NCI-H2029 (cell line): ENCODE measurements at places on chromosomes 13 and 19.

DNA sequence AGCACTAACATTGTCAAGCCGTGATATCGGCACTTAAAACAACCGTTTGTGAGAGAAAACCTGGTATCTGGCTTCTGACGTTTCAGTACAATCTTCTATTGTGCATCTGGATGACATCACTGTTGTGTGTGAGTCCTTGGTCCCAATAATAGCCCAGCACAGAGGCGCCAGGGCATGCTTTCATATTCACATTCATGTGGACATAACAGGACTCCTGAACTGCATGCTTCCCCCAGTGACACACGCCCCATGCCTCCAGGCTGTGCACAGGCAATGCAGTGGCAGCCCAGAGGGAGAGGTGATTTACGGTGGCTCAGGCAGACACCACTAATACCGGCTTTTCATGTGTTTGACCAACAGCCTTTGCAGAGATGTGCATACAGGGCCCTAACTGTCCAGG, 58.1 kb downstream of the MRPL57 start:
- DNase-seq, result no peak

GRCh38 chr13:29835280-29836061, 14.9 kb downstream of the UBL3 start:
- no peak for DNase-seq

GRCh38 chr13:105471673-105472072, 1063.8 kb downstream of the EFNB2 start:
- DNase-seq, result no peak

GRCh38 chr13:32403108-32403507, 24.8 kb downstream of the N4BP2L1 start:
- DNase-seq, result no peak

DNA sequence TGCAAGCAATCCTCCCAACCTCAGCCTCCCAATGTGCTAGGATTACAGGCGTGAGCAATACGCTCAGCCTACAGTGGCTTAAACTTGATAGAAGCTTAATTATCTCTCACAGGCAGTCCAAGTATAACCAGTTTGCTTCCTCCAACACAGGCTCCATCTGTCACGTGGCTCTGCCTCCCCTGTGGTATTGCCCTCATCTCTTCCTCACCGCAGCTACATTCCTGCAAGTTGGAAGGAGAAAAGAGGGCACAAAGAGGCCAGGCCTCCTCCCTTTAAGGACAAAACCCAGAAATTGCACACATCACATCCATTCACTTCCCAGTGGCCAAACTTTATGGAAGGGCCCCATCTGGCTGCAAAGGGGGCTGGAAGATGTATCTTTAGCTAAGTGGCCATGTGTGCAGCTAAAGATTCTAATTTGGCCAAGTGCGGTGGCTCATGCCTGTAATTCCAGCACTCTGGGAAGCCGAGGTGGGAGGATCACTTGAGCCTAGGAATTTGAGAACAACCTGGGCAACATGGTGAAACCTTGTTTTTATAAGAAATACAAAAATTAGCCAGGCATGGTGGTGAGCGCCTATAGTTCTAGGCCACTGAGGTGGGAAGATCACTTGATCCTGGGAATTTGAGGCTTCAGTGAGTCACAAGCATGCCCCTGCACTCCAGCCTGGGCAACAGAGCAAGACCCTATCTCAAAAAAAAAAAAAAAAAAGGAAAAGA, 3.1 kb upstream of the SDHAF1 start:
- DNase-seq, result no peak

DNA sequence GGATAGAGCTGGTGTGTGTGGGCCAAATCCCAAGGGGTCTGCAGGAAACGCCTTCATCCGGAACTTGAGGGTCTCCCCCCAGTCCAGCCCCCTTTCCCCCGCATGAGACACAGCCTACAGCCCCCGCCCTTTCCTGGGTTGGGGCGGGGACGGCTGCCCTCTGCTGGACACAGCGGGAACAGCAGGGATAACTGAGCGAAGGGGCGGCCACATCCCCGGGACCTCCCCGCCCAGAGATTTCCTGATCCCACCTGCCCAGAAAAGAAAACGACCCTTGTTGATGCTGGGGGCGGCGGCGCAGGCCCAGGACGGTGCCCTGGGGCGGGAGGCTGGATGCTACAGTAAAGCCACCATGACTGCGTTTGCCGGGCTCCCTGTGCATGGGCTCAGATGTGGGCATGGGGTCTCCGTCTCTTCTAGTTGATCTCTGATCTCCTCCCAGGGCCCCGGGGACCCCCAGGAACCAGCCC, 14.2 kb downstream of the ONECUT3 start:
- DNase-seq, result peak; percentile 9

- DNase-seq, result no peak
Measured at GRCh38 chr13:65240773-65241172, 1989.4 kb downstream of the PCDH9 start.

DNA sequence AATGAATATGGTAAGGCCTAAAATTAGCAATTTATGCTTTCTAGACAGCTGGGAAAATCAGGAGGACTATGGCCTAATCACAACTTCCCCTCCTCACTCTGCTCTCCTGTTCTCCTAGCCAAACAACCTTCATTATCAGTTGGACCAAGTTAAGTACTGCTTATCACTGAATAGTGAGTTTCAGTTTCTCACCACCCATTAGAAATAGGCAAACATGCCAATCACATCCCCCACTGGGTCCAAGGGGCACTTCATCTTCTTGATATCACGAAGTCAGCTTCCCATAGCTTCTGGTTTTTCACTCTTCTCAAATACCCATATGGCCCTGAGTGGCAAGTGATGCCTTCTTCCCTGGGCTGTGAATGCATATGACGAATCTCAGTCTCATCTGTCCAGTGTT, 689.6 kb downstream of the SLITRK5 start:
- no peak for DNase-seq

DNA sequence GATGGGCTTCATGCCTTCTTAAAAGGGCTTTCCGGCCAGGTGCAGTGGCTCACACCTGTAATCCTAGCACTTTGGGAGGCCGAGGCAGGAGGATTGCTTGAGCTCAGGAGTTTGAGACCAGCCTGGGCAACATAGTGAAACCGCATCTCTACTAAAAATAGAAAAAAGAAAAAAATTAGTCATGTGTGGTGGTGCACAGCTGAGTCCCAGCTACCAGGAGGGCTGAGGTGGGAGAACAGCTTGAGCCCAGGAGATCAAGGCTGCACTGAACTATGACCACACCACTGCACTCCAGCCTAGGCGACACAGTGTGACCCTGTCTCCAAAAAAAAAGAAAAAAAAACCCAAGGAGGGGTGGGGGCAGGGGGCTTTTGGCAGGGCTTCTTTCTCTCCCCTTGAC, 7.2 kb downstream of the CARS2 start:
- no peak for DNase-seq

GRCh38 chr13:48654511-48654910, 782 bp downstream of the CYSLTR2 start:
- DNase-seq, result no peak

- DNase-seq, result no peak
Measured at GRCh38 chr19:17429641-17430113, 9.8 kb downstream of the MVB12A start.

DNA sequence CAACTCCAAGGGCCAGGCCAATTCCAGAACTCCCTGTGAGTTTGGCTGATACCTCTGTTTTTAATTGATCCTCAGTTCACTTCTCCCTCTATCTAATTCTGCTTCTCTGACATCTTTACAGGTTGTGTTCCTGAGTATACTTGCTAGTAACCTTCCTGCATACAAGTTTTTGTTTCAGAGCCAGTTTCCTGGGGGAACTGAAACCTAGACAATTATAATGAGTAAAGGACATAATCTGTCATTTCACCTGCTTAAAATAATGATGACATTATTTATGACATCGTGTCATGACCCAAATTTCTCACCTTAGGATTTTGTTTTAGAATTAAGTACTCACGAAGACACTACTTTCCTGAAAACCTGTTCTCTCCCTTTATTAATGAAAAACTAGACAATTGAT, 12.5 kb upstream of the MYCBP2 start:
- DNase-seq, result no peak

DNA sequence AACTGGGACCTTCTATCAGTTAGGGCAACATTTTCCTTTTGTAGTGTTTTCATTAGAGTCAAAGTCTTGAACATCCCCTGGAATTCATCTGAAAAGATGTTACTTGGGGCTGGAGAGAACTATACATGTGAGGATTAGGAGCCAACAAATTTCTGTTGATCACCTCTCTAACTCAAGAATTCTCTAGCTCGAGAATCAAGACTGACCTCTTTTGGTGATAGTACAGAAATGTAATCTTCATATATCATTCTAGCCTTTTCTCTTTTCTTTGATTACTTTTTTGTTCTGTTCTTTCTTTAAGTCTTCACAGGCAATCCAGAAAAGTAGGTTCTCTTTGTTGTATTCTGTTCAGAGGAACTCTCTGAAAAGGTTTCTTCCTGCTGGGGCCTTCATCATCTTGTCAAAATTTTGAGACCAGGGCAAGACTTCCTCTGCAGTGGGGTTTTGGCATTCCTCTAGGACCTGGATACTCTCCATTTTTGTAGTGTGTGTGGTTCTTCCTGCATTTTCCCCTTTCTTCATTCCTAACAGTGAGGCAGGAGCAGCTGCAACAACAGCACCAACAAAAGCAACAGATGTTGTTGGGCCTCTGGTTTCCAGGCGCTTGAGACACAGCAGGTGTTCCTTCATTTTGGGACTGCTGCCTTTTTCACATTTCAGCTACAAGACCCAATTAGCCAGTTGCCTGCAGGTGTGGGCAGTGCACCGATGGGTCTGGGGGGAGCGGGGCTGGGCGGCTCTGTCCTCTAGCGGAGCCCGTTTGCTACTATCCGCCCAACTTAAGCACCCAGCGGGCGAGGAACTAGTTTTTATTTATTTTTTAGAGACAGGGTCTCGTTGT, 26.2 kb downstream of the ELF1 start:
- peak; percentile 59 for DNase-seq

- no peak for DNase-seq
Measured at GRCh38 chr13:113627136-113627535, 30.9 kb downstream of the ATP4B start.

DNA sequence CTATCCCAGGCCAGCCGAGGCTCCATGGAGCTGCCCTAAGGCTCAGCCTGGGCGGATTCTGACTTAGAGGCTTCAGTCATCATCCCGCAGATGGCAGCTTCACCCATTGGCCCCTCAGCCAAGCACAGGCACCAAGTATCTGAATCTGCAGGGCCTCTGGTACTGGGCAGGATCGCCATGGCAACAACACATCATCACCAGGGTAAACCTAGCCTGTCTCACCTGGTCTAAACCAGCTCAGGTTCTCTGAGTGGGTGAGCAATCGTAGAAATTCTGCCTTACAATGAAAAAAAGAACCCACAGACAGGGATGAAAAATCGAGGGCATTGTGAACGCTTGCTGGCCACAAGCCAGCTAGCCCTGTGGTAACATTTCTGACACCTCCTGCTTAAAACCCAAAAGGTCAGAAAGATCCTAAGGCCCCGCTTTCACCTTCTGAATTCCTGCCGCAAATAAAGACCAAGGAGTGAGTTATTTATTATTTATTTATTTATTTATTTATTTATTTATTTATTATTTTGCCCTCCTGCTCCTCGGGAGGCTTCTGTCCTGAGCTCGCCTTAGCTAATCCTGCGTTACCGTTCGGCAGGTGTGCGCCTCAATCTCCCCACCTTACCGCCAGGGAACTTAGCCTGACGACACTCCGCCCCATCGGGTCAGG, 12.0 kb upstream of the CEACAM21 start:
- peak; percentile 25 for DNase-seq

DNA sequence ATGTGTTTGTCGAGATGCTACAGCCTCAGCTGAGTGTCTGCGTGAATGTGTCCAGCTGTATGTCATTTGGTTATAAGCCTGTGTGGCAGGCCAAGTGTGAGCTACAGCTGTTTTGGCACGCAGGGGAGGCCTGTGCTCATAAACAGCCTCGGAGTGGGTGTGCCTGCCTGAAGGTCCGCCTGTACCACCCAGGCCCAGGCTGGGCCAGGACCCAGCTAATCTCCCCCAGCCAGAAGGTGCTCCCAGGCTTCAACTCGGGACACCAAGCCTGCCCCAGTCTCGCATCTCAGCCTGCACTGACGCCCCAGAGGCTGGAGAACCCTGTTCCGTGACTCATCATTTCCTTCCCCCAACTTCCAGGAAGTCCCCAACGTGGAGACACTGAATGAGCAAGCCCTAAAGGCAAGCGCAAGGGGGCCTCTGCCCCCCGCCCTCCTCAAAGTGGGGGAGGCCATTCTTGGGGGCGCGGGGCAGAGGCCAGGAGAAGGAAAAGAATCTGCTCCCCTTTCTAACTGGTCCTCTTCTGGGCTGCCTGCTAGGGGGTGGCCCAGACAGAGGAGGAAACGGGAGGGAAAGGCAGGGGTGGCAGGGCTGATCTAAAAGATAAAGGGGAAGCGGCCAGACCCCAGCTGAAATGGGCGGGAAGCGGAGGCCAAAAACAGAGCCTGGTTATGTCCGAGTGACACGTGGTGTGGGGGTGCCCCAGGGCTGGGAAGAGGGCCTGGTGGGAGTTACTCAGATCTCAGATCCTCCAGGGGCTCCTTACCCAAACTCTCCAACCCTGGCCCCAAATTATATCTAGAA, 2.0 kb downstream of the SLC1A5 start:
- peak; percentile 62 for DNase-seq

GRCh38 chr13:85853901-85854663, 54.9 kb upstream of the SLITRK6 start:
- no peak for DNase-seq

- no peak for DNase-seq
Measured at GRCh38 chr19:35120492-35120891, 4.9 kb downstream of the FXYD3 start.

DNA sequence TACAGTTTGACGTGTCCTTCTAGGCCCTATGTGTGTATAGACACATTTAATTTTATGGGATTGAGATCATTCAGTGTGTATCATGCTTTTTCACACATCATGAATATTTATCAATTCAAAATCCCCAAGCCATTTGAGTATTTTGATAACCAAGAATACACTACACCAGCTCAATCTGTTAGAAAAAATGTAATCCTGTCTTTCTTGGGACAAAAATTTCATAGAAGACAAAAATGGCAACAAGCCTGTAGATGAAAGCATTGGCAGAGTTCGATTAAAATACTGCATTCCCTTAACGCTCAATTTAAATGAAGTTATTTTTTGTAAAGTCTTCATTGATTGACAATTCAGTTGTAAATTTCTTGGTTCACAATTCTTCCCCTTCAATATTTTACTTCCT, 41.9 kb downstream of the WDR87 start:
- DNase-seq, result no peak

- DNase-seq, result peak; percentile 90
Measured at GRCh38 chr19:48571378-48572162, 19.6 kb downstream of the SULT2B1 start.

- DNase-seq, result no peak
Measured at GRCh38 chr19:16949496-16950023, 60.8 kb downstream of the F2RL3 start.

DNA sequence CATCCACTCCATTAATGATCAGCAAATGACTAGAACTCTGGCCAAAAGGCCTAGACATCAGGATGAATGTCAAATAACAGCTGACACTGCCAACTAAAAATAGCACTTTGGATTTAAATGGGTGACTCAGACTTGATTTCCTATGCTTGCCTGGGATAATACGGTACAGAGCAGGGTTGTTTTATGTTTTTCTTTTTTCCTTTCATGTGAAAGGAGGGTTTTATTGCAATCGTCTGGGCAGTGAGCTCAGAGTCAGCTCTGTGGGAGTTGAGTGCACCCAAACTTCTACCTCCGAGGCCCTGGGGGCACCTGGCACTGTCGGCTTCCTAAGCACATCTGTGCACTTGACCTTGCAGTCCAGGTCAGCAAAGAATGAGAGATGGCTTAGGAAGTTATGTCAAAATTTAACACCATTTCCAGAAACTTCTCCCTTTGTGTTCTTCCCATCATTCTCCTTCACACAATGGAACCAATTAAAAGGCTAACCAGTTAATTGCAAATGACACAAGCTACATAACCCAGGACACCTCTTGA, 134.1 kb downstream of the LACC1 start:
- no peak for DNase-seq
